ENCODE measurements at places on chromosomes 6 and 20. TPM values are rescaled to one million over a fixed set of nuclear protein-coding genes. Genes with fewer than 3 reads are reported as not detected.
A peak's percentile ranks its signal among the peaks of the same experiment; 100 is the strongest.

- peaks cover 20% of the 10 kb centered on the region for H3K36me3 ChIP-seq
- H3K27me3 ChIP-seq = no peaks in the 10 kb centered on the region
- no peak for DNase-seq
- H3K27ac ChIP-seq = no peak overlapping the region
- H3K4me3 ChIP-seq = no peak overlapping the region
These were observed 21.4 kb upstream of the MYL9 start for GRCh38 chr20:36519944-36520343.

- DNase-seq = no peak
- H3K4me1 ChIP-seq = peaks cover 4% of the 10 kb centered on the region
- H3K27ac ChIP-seq = no peak overlapping the region
These were observed 360.9 kb downstream of the BCKDHB start for GRCh38 chr6:80467408-80467807.

DNA sequence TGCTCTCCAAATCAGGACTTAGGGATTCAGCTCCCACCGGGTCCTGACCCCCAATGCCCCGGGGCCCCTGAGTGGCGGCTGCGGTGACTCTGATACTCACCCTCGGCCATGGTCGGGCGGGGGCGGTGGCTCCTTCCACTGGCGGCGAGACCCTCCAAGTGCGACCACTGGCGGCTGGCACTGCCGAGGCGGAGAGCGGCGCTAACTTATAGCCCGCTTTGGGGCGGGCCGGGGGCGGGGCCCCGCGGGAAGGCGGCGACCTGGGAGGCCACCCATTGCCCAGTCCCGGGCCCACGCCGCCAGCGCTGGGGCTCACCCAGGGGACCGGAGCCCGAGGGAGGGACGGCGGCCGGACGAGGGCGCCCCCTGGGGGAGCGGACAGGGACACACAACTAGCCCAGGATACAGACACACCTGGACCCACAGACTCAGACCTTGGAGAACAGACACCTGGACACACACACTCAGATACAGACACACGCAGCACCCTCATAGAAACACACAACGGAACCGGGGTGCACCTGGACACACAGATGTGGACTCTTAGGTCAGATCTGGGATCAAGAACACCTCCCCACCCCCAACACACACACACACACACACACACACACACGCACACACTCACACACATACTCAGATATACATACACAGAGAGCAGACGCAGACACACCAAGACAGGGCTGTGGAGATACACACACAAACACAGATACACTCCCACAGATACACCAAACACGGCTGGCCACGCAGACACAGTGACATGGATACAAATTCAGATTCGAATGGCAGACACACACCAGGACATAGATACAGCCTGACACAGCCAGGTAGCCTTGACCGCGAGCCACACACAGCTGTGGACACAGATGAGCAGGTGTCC lies at the start of gene TGM2:
TGM2 (minus strand) TSS at position 182 of the 877 bp plus-strand sequence; CDS start at position 110, 72 bp downstream.
- no peaks in the 10 kb centered on the region for H3K36me3 ChIP-seq
- peak; percentile 76 for DNase-seq
- peak within 1 kb of the TSS; percentile 41 for H3K27ac ChIP-seq
- H3K27me3 ChIP-seq = peaks cover 12% of the 10 kb centered on the region
- peak within 1 kb of the TSS; percentile 75 for H3K4me3 ChIP-seq

- H3K4me1 ChIP-seq = peaks cover 33% of the 10 kb centered on the region
- no peak overlapping the region for H3K4me3 ChIP-seq
- H3K27me3 ChIP-seq = peaks cover 5% of the 10 kb centered on the region
- no peak overlapping the region for H3K27ac ChIP-seq
- no peaks in the 10 kb centered on the region for H3K36me3 ChIP-seq
- no peak for DNase-seq
These were observed 141.5 kb upstream of the LRFN2 start for GRCh38 chr6:40728643-40729042.

DNA sequence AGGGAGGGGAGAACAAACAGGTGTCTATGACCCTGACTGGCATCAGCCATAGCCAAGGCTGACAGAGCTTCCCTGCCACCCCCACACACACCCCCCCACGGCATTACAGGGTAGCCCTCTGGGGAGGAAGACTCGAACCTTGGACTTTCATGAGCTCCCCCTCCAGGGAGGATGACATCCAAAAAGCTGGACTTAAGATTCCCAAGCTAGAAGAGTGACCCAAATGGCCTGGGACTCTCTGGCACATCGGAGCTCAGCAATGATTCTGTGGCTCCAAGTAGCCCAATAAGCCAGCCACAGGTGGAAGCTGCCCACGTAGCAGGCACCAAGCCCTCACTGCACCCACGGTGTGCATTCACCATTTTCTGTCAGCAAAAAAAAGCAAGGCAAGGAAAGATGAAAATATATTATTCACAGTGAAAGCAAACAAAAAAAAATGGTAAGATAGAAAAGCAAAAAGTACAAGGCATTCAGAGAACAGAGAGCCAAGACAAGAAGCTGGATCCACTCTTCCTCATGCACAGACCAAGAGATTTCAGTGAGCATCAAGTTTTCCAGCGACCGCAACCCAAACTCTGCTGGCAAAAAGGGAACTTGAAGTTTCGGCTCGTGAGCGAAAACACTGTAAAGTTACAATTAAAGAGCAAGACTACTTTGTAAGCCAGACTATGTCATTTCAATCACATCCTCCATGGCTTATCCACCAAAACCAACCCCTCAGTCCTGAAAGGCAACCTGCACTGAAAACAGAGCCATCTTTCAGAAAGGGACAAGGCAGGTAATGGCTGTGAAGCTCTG lies 10.9 kb downstream of the JAG1 start:
- H3K4me1 ChIP-seq = peaks cover 56% of the 10 kb centered on the region
- H3K36me3 ChIP-seq = peaks cover 70% of the 10 kb centered on the region
- no peaks in the 10 kb centered on the region for H3K27me3 ChIP-seq

- no peak overlapping the region for H3K4me3 ChIP-seq
- H3K27ac ChIP-seq = peak overlapping the region; percentile 87
- H3K36me3 ChIP-seq = peaks cover 7% of the 10 kb centered on the region
- no peak for DNase-seq
- H3K4me1 ChIP-seq = peaks cover 34% of the 10 kb centered on the region
- no peaks in the 10 kb centered on the region for H3K27me3 ChIP-seq
These were observed 24.8 kb downstream of the AFDN start for GRCh38 chr6:167851370-167851952.

GRCh38 chr6:150099546-150099945 lies 30.6 kb upstream of the ULBP3 start:
- DNase-seq = no peak
- no peak overlapping the region for H3K4me3 ChIP-seq
- peaks cover 11% of the 10 kb centered on the region for H3K27me3 ChIP-seq
- no peaks in the 10 kb centered on the region for H3K4me1 ChIP-seq
- H3K36me3 ChIP-seq = no peaks in the 10 kb centered on the region

DNA sequence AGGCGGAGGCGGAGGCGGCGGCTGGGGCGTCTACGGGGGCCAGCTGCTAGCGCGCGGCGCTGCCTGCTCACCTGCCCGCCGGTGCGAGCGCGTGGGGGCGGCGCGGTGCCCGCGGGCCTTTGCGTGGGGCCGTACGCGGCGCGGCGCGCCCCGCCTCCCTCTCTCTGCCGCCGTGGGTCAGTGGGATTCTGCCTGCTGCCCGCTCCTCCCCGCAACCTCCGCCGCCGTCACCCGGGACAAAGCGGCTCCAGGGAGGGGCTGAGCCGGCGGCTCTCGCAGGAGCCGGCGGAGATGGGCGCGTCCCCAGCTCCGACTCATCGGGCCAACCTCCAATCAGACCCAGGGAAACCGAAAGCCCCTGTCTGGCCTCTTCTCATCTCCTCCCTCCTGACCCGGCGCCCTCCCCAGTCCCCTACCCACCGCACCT lies at the start of gene RCAN2:
RCAN2 (minus strand) TSS at position 249 of the 427 bp plus-strand sequence.
- no peaks in the 10 kb centered on the region for H3K36me3 ChIP-seq
- peaks cover 77% of the 10 kb centered on the region for H3K27me3 ChIP-seq
- H3K4me1 ChIP-seq = no peaks in the 10 kb centered on the region
- peak within 1 kb of the TSS; percentile 86 for H3K4me3 ChIP-seq
- no peak within 1 kb of the TSS for H3K27ac ChIP-seq

DNA sequence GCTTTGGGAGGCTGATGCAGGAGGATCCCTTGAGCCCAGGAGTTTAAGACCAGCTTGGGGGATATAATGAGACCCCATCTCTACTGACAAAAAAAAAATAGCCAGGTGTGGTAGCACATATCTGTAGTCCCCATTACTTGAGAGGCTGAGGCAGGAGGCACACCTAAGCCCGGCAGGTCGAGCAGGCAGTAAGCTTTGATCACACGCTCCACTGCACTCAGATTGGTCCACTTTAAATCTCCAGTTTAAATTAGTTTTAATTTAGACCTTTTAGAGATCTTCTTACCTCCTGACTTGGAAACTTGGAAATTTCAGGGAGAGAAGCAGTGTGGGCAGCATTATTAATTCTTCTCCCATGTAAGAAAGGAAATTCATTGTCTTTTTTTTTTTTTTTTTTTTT lies 16.8 kb upstream of the PLCB4 start:
- no peak overlapping the region for H3K4me3 ChIP-seq
- no peaks in the 10 kb centered on the region for H3K36me3 ChIP-seq
- no peaks in the 10 kb centered on the region for H3K27me3 ChIP-seq

DNA sequence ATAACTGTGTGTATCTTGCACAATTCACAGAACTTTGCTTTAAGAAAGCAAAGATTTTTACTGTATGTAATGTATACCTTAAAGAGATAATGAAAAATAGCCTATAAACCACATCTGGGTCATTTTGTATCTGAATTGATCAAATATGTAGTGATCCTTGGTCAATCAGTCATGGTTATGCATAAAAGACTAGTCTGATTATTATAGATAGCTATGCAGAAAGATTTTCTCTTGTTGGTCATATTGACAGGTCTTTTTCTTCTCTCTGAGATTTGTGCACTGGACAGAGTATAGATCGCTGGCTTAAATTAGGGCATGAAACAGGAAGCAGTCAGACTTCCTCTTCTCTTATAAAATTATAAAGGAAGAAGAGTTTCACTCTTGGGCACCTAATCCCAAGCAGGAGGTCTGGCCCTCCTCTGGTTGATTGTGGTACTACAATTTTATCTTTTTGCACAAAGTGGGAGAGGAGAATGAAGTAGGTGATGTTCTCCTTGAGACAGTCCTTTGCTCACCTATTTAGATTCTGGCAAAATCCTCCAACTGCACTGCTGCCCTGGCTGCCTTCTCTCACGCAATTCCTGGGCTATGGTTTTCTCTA lies 380.9 kb upstream of the RGS17 start:
- H3K4me1 ChIP-seq = no peaks in the 10 kb centered on the region
- no peak for DNase-seq
- no peaks in the 10 kb centered on the region for H3K36me3 ChIP-seq
- no peak overlapping the region for H3K27ac ChIP-seq
- no peak overlapping the region for H3K4me3 ChIP-seq

DNA sequence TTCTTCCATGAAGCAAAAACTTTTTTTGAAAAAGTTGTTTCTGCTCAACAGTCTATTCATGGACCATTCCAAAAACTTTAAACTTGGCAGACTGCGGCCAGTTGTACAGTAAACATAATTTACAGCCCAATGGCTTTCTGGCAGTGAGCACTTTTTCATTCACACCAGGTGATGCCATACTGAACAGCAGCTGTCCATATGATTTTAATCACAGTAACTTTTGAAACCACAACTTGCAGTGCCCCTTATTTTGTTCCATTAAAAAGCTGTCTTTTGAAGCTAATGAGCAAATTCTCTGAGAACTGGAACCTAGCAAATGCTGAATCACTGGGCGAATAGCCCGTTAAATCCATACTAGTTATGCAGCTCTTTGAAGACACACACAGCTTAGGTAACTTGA lies 576.6 kb downstream of the PTPRT start:
- no peak overlapping the region for H3K4me3 ChIP-seq
- H3K36me3 ChIP-seq = no peaks in the 10 kb centered on the region
- peaks cover 7% of the 10 kb centered on the region for H3K4me1 ChIP-seq
- H3K27me3 ChIP-seq = no peaks in the 10 kb centered on the region

GRCh38 chr6:170533792-170534191 lies 19.3 kb downstream of the PSMB1 start:
- peaks cover 5% of the 10 kb centered on the region for H3K4me1 ChIP-seq
- DNase-seq = no peak

- H3K27me3 ChIP-seq = no peaks in the 10 kb centered on the region
- no peaks in the 10 kb centered on the region for H3K36me3 ChIP-seq
- H3K4me1 ChIP-seq = no peaks in the 10 kb centered on the region
- no peak overlapping the region for H3K4me3 ChIP-seq
- DNase-seq = no peak
These were observed 13.6 kb upstream of the MARCKS start for GRCh38 chr6:113843500-113844073.

GRCh38 chr6:9521152-9521530 lies 893.7 kb downstream of the TFAP2A start:
- no peak for DNase-seq
- H3K36me3 ChIP-seq = no peaks in the 10 kb centered on the region
- peaks cover 17% of the 10 kb centered on the region for H3K4me1 ChIP-seq

- H3K4me1 ChIP-seq = peaks cover 7% of the 10 kb centered on the region
- H3K4me3 ChIP-seq = no peak overlapping the region
- no peaks in the 10 kb centered on the region for H3K27me3 ChIP-seq
These were observed 309.9 kb upstream of the OPRM1 start for GRCh38 chr6:153729189-153729588.

The PRPH2 gene
- not detected for total RNA-seq

The EBF4 gene
- 11.4 TPM for total RNA-seq
